ENCODE measurements at places on chromosomes 1 and 21.

DNA sequence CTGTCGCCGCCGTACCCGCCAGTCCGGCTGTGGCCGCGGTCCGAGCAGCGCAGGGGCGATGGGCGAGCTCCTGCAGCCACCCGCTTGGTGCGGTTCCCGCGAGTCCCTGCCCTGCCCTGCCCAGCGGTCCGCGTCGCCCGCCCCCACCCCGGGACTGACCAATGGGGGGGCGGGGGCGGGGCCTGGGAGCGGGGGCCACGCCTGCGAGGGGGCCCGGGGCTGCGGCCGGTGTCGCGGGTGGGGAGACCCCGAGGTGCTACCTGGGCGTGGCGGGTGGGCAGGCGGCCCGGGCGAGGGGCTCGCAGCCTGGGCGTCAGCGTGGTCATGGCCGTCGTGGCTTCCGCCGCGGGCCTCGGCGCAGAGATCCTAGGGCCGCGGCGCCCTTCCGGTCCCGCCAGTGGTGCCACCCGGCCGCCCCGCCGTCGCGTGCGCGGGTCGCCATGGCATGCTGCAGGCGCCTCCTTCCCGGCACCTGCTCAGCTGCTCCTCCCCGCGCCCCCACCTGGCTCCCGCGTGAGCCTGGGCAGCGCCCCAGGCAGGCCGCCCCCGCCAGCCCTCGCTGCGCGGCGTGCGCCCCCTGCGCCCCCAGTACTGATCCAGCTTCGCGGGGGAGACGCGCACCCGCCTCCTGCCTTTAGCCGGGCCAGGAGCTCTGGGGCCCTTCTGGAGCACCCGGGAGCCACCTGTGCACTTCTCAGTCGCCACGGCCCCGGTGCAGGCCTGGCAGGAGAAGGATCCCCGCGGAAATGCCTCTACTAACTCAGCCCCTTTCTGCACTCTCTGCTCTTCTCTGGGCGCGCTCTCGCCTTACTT lies at the start of gene BMP8B:
Gene BMP8B, minus strand, starts transcription at position 108 of the 813 bp plus-strand sequence. CDS start 380 bp downstream, outside the sequence.
- peak; percentile 13 for DNase-seq

- DNase-seq, result no peak
Observed at GRCh38 chr1:234957330-234958065, 171.1 kb downstream of the TOMM20 start.

GRCh38 chr1:199756066-199756465 lies 271.4 kb upstream of the NR5A2 start:
- DNase-seq, result no peak

DNA sequence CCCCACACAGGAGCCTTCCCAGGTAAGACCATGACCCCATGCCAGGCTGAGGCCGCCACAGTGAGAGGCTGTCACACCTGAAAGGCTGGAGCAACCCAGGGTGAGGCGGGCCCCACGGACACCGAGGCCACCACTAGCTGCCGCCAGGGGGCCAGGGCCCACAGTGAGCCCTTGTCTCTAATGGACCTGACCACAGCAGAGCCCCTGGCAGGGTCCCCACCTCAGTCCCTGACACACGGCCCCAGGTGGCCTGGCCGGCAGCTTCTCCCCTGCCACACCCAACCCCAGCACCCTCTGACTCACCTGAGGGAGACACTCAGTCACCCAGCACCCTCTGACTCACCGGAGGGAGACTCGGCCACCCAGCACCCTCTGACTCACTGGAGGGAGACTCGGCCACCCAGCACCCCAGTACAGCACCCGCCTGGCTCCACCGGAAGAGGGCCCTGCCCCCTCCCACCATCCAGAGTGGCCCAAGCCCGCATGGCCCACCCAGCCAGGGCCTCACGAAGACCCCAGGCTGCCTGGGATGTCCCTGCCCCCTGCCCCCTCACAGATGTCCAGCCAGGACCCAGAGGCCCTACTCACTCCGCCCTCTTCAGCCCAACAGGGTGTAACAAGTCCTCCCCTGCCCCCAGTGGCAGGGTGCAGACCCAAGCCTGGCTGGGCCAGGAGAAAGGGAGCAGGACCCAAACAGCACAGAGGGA lies 4.4 kb downstream of the DVL1 start:
- DNase-seq, result no peak

- DNase-seq, result peak; percentile 95
Observed at GRCh38 chr1:150213170-150214098, 22.5 kb downstream of the ANP32E start.

- DNase-seq, result no peak
Observed at GRCh38 chr1:167631936-167632614, 2.0 kb downstream of the RCSD1 start.

GRCh38 chr1:36963006-36963405 lies 71.3 kb downstream of the GRIK3 start:
- DNase-seq, result no peak

DNA sequence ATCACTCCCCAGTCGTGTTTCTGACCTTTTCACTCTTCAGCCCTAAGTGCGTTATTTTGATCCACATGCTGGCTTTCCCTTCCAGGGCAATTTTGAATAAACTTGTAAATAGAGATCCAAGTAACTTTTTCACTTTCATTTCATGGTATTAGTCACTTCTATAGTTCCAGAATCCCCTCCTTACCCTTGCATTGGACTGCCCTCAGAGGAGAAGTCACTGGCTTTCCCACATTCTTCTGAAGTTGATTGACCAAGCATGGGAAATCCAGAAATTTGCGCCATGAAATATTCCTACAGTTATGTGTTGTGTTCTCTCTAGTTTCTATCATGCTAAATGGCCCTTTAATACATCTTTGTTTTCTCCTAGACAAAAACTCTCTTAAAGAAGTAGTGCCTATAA lies 177.3 kb upstream of the GORAB start:
- DNase-seq, result no peak

All from hindlimb muscle (tissue), 1 donor.